A549 treated with RU486 at 1 μM for 4 hours (cell line): ENCODE measurements at places on chromosomes 1 and 21. TPM values are rescaled to one million over a fixed set of nuclear protein-coding genes. Genes with fewer than 3 reads are reported as not detected.

The NUAK2 gene
- total RNA-seq: 24.3 to 32.6 TPM (median 31.1 TPM) in 5 replicates

The KIRREL1 gene
- 24.7 to 34.8 TPM (median 31.6 TPM) in 5 replicates for total RNA-seq

The GNAI3 gene
- 2.8 to 5.3 TPM (median 5.1 TPM) in 5 replicates for total RNA-seq

The TSSK3 gene
- not detected in 5 replicates for total RNA-seq

The CCDC17 gene
- total RNA-seq: 0.15 to 0.54 TPM (median 0.32 TPM) in 5 replicates

The GFI1 gene
- total RNA-seq: 0.20 to 0.49 TPM (median 0.21 TPM) in 5 replicates

The MTF2 gene
- 10.4 to 17.1 TPM (median 12.3 TPM) in 5 replicates for total RNA-seq

The CAMK2N1 gene
- total RNA-seq: 27.4 to 53.4 TPM (median 53.3 TPM) in 5 replicates

The S100A7A gene
- total RNA-seq: not detected in 5 replicates

The ITLN2 gene
- total RNA-seq: 0.22 to 0.33 TPM in 2 of 5 replicates, not detected in the others

The KLHDC7A gene
- 1.1 to 1.6 TPM (median 1.3 TPM) in 5 replicates for total RNA-seq

The LCK gene
- total RNA-seq: 0.05 to 0.08 TPM in 2 of 5 replicates, not detected in the others

The RCC1 gene
- 75.3 to 82.4 TPM (median 80.5 TPM) in 5 replicates for total RNA-seq

The KCNJ9 gene
- not detected in 5 replicates for total RNA-seq

The COL9A2 gene
- 0.23 to 0.28 TPM (median 0.25 TPM) in 5 replicates for total RNA-seq

The PCP4 gene
- total RNA-seq: not detected in 5 replicates

The PPM1J gene
- 0.78 to 1.7 TPM (median 1.3 TPM) in 5 replicates for total RNA-seq
